ENCODE measurements at places on chromosomes 12 and 14.

GRCh38 chr12:65853489-65854157 is 29.3 kb downstream of the HMGA2 start:
- no peak for DNase-seq

DNA sequence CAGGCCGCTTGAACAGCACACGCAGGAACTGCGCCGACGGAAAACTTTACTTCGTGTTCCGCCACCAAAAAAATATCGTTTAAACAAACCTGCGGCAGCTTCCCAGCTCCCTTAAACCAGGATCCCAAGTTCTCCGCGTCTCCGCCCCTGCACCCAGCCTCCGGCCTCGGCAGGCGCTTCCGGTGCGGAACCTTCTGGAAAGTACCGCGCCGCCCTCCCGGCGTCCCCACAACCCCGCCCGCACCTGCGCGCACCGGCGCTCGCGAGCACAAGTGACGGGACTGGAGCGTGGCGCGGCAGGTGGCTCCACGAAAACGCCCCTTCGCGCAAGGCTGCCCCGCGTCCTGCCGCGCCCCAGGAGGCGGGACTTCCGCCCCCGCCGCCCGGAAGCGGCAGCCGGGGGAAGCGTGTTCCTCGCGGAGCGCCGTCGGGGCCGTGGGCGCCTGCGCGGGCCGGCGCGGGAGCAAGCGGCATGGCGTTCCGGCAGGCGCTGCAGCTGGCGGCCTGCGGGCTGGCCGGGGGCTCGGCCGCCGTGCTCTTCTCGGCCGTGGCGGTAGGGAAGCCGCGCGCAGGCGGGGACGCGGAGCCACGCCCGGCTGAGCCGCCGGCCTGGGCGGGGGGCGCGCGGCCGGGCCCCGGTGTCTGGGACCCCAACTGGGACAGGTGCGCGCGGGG is at the start of gene PGAM5:
Gene PGAM5 (plus strand): TSS at position 438 of the 675 bp plus-strand sequence. CDS start 35 bp downstream, at position 473.
- peak; percentile 95 for DNase-seq

- no peak for DNase-seq
Measured at GRCh38 chr12:108048686-108049085, 80.4 kb upstream of the WSCD2 start.

DNA sequence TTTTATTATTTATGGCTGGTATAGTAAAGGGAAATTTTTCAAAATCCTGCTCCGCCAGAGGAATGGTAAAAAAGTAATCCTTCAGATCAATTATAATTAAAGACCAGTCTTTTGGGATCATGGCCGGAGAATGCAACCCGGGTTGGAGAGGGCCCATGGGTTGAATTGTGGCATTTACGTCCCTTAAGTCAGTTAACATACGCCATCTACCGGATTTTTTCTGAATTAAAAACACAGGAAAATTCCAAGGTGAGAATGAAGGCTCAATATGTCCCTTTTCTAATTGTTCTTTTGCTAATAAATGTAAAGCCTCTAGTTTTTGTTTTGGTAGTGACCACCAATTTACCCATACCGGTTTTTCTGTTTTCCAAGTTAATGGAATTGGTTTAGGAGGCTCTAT is 602.8 kb downstream of the ALG10 start:
- DNase-seq = no peak

GRCh38 chr14:96616161-96616721 is 114.1 kb downstream of the PAPOLA start:
- no peak for DNase-seq

- no peak for DNase-seq
Measured at GRCh38 chr14:61225344-61225743, 55.8 kb downstream of the TMEM30B start.

GRCh38 chr12:20000229-20000849 is 368.0 kb upstream of the PDE3A start:
- DNase-seq = no peak
